ENCODE measurements at places on chromosomes 12 and 14.

DNA sequence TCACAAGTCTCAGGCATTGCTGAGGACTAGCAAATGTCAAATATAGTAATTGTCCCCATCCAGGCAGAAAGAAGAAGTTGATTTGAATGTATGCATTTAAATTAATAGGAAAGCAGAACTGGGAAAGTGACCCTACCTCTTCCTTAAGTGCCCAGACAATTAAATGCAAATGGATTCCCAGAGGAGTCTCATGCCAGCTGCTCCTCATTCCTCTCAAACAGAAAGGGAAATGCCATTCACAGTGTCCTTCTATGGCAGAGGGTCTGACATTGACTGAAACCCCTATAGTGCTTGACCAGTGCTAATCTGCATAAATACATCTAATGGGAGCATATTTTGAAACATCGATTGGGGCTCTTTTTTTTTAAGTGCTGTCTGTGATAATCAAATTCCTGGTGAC is 292.4 kb upstream of the SEL1L start:
- no peak for DNase-seq

- no peak for DNase-seq
Measured at GRCh38 chr14:88681755-88682494, 110.8 kb downstream of the EML5 start.

GRCh38 chr14:78130356-78130755 is 39.8 kb upstream of the NRXN3 start:
- DNase-seq, result no peak

DNA sequence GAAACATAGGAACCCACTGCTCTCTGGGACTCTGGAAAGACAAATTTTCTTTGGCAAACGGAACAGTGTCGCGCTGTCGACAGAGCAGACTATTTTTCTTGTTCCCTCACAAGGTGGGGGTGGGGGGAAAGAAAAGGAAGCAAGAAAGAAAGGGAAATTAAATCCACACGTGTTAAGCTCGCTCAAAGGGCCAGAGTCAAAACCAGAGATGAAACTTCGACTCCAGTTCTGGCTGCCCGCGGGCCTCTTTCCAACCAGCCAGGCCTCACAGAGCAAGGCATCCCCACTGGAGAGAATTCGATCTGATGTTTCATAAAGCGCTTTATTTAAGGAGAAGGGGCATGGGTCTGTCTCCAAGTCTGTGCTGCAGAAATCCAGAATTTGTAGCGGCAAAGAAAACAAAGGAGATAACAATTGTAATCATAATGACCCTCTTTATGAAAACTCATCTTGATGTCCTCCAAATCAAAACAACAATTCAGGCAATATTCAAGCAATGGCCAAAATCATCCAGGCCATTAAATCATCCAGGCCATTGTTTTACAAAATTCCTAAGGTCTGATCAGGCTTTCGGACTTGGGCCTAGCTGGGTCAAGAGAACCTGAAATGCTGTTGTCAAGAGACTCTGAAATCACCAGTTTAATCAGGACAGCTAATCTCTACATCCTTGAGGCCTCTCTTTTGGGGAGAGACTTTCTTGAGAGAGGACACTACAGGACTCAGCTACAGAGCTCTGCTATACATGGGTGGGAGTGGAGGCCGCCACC is 5.3 kb upstream of the TBX5 start:
- DNase-seq, result no peak

GRCh38 chr12:100458191-100458590 is 15.5 kb upstream of the NR1H4 start:
- no peak for DNase-seq

All from GF-D8 (cell line).